NCI-H82 (cell line): ENCODE measurements at places on chromosomes 11 and 22.

DNA sequence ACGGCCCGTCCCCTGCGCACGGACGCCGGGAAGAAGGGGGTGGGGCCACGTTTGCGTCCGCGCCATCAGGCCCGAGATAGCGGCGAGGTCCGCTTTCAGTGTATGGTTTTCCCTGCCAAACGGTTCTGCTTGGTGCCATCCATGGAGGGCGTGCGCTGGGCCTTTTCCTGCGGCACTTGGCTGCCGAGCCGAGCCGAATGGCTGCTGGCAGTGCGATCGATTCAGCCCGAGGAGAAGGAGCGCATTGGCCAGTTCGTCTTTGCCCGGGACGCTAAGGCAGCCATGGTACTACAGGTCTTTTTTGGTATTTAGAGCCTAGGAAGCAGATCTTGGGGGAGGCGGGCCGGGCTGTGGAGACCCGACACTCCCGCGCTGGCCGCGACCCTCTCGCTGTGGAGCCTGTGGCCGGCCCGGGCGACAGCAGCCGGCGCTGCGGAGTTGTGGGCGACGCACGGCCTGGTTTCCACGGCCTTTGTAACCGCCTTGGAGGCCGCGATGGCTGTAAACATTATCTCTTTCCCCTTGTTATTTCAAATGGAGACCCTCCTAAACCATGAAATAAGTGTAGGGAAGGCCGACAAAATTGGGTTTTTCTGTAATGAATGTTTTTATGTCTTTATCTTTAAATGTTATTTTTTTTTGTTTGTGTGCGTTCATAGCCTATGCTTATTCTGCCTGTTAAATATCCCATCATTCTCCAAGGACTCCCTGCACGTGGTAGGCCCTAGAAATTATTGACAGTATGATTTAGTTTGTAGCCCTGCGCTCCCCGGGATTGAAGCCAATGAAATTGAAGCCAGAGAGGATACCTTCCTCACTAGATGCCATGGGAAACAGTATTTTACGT, at the start of gene AASDHPPT:
Gene AASDHPPT, plus strand, starts transcription at position 54 of the 847 bp plus-strand sequence. Its CDS starts 49 bp downstream, at position 103.
- peak; percentile 61 for DNase-seq

- no peak for DNase-seq
Measured at GRCh38 chr11:25066706-25067105, 569.9 kb downstream of the LUZP2 start.

DNA sequence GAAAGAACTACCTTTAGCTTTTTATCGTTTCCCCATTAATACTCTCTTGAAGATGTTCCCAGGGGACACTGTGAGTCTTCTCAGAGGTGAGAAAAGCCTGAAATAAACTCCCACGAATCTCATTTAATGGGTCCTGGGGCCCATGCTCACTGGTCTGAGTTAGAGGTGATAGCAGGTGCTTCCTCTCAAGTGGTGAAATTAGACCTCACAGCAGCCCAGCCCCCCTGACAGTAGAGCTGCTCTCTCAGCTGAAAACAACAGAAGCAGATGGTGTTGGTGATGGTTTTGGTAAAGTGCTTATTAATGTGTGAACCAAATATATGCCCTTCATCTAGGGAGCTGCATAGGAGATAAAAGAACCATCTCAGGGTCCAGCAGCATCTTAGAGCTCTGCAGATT, 76.8 kb upstream of the VPREB1 start:
- no peak for DNase-seq

- DNase-seq, result no peak
Measured at GRCh38 chr11:31806186-31806927, 4.8 kb downstream of the PAX6 start.

GRCh38 chr22:30182350-30182745, 64.2 kb downstream of the LIF start:
- no peak for DNase-seq
